Right atrium auricular region (tissue), 2 donors: ENCODE measurements at places on chromosomes 7 and 10. TPM values are rescaled to one million over a fixed set of nuclear protein-coding genes. Genes with fewer than 3 reads are reported as not detected.

DNAH11 gene
- 2.8 TPM for total RNA-seq

MUC12 gene
- not detected for total RNA-seq

SERPINE1 gene
- 28.0 TPM for total RNA-seq

CLCN1 gene
- total RNA-seq, result not detected

TDRD1 gene
- total RNA-seq, result 0.12 TPM

KEL gene
- total RNA-seq, result 0.12 TPM

PRR15 gene
- 4.2 TPM for total RNA-seq

SLC16A12 gene
- total RNA-seq, result 10.0 TPM

DNA sequence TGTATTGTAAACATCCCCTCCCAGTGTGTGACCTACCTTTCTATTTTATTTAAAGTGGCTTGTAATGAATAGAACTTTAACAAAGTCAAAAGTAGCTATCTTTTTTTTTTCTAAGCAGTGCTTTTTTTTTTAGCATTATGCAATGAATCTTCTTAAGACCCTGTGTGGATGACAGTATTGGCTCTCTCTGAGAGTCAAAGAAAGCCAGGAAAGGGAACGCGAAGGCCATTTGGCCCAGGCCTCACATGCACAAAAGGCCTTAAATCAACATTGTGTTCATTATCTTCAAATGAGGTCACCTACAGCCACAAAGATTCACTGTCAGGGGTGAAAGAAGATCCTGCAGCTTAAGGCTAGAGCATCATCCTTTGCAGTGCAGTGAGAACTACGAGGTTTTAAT, 721.5 kb downstream of the GRID1 start:
- no peak overlapping the region for H3K27ac ChIP-seq
- no peak overlapping the region for H3K4me3 ChIP-seq
- no peaks in the 10 kb centered on the region for H3K4me1 ChIP-seq
- no peaks in the 10 kb centered on the region for H3K36me3 ChIP-seq
- H3K27me3 ChIP-seq, result no peaks in the 10 kb centered on the region

GRCh38 chr10:47094126-47094525, 182.9 kb downstream of the PTPN20 start:
- H3K4me1 ChIP-seq, result no peaks in the 10 kb centered on the region
- H3K27me3 ChIP-seq, result no peaks in the 10 kb centered on the region
- no peak overlapping the region for H3K4me3 ChIP-seq
- DNase-seq, result no peak
- H3K36me3 ChIP-seq, result no peaks in the 10 kb centered on the region

- no peak for DNase-seq
- no peaks in the 10 kb centered on the region for H3K36me3 ChIP-seq
- no peaks in the 10 kb centered on the region for H3K4me1 ChIP-seq
- H3K27ac ChIP-seq, result no peak overlapping the region
- no peak overlapping the region for H3K4me3 ChIP-seq
- no peaks in the 10 kb centered on the region for H3K27me3 ChIP-seq
Measured at GRCh38 chr10:5014936-5015335, 11.3 kb upstream of the AKR1C2 start.

DNA sequence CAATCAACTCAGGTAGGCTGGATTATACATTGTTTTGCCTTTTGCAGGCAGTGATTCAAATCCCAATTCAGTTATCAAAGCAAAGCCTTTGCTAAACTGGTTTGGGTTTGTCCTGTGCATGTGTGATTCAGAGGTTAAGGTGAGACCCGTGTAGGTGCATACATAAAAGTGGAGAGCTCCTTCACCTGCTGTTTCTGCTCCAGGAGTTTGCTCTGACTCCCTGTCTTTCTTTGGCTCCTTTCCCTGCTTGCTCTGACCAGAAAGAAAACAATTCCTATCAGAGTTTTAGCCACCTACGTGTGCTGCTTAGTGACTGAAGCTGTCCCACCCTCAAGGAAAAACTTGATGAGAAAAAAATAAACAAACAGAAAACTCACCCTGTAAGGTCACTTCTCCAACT, 101.1 kb downstream of the TPST1 start:
- H3K27me3 ChIP-seq, result no peaks in the 10 kb centered on the region
- no peaks in the 10 kb centered on the region for H3K36me3 ChIP-seq
- H3K4me1 ChIP-seq, result peaks cover 9% of the 10 kb centered on the region
- H3K27ac ChIP-seq, result no peak overlapping the region

DNA sequence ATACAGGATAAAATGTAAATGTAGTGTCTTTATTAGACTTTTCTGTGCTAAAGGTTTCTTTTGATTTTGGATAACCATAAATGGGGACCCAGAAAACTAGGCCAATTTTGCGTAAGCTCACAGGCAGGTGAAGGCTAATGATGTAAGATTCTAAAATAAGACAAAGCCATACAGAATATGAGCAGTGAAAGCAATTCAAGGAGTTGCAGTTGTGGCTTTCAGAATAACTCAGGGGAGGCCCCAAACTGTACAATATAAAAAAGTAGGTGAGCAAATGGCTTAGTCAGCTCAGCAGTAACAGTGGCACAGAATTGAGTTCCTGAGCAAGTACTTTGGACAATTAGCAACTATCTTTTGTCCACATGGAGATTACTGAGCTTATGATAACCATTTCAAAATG, 81.7 kb upstream of the NRP1 start:
- no peaks in the 10 kb centered on the region for H3K36me3 ChIP-seq
- no peak overlapping the region for H3K27ac ChIP-seq
- no peak for DNase-seq
- H3K4me3 ChIP-seq, result no peak overlapping the region
- no peaks in the 10 kb centered on the region for H3K27me3 ChIP-seq

DNA sequence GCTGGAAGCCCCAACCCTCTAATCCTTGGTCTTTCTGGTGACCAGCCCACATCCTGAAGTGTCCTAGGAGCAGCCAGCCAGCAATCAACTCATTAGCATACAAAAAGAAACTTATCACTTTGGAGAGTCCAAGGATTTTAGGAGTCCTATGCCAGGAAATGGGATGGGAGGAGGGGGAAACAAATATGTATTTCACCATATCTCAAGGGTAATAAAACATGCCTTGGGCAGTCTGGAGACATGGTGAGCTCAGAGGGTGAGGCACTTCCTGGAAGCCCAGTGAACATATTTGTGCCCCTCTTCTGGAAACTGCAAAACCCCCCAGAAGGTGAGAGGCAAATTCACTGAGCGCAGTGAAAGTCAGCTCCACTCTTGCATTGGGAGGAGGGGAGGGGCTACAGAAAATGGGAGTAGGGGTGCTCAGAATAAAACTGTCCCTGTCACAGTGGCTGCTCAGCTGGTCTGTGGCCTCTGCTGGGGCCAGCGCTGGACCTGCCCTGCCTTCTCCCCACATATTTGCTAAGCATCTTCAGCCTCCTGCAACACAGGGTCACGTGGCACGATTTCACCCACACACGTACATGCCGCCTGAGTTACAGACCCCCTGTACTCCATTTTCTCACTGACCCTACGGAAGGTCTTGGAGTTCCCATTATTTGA, 17.7 kb upstream of the ZMIZ1 start:
- DNase-seq, result no peak
- no peak overlapping the region for H3K27ac ChIP-seq
- H3K27me3 ChIP-seq, result no peaks in the 10 kb centered on the region
- H3K4me3 ChIP-seq, result no peak overlapping the region
- no peaks in the 10 kb centered on the region for H3K4me1 ChIP-seq
- H3K36me3 ChIP-seq, result no peaks in the 10 kb centered on the region

DNA sequence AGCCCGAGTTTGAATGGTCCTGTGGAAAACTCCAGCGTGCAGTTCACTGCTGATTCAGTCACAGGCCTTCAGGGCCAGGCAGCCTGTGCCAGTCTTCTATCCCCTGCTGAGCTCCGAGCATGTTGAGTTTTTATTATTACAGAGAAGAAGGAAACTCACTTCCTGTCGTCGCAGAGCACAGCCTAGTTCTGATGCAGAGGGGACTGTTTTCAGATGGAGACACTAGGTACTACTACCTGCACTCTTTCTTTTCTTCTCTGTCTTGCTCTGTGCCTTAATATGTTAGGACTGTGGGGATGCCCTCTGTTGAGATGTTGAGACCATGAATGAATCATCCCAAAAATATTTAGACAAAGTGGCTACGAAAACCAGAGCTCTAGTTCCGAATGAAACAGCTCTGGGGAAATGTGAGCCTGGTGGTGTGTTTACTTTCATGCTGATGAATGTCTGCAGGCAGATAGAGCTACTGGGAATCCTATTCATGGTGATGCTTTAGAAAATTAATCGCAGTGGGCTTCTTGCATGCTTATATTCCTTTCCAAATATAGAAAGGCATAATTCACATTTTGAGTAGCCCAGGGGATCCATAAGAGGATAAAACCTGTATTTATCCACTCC, 29.6 kb downstream of the CASP7 start:
- H3K27me3 ChIP-seq, result no peaks in the 10 kb centered on the region
- H3K27ac ChIP-seq, result no peak overlapping the region
- H3K4me3 ChIP-seq, result no peak overlapping the region
- DNase-seq, result no peak
- H3K36me3 ChIP-seq, result no peaks in the 10 kb centered on the region

- no peak overlapping the region for H3K4me3 ChIP-seq
- H3K4me1 ChIP-seq, result peaks cover 55% of the 10 kb centered on the region
- no peaks in the 10 kb centered on the region for H3K36me3 ChIP-seq
- no peak for DNase-seq
Measured at GRCh38 chr10:88244781-88245625, 338.1 kb downstream of the RNLS start.
